ENCODE measurements at places on chromosomes 5 and 9.

DNA sequence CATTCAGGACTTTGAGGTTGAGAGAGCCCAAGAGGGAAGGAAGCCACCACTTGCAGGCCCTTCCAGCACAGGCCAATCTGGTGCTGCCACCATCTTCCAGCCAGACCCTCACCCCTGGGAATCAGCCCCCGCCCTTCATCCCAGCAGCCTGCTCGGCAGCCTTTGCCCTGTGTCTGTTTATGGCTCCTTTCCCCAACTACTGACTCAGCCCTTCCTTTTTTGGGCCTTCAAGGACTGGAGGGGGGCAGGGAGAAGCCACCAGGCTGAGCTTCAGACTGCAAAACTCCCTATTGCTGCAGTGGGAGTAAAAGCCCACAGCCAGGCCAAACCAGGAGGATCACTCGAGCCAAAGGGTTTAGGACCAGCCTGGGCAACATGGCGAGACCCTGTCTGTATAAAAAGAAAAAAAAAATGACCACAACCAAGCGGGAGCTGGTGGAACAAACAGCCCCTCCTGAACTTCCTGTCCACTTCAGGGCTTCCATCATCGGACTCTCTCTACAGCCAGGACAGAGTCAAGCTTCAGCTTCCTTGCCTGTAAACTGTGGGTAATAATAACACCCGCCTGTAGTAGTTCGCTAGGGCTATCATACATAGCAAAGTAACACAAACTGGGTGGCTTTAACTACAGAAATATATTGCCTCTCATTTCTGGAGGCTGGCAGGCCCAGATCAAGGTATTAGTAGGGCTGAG lies 85.9 kb upstream of the IL17B start:
- peak; percentile 60 for DNase-seq

DNA sequence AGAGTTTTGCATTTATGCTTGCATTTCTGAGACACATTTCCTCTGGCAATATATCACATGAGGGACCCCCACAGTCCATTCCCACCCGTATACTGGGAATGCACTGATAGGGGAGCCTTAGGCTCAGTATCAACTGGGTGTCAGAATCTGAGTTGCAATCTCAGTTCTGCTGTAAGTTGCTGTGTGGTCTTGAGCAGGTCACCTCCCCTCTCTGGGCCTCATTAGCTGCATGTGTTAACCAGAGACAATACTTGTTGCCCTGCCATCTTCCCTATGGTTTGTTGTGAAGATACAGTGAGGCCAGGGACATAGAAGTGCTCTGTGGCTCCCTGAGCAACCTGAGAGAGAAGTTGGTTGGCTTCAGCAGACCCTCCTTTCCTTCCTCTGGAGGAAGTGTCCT lies 55.7 kb upstream of the TGFBR1 start:
- no peak for DNase-seq

DNA sequence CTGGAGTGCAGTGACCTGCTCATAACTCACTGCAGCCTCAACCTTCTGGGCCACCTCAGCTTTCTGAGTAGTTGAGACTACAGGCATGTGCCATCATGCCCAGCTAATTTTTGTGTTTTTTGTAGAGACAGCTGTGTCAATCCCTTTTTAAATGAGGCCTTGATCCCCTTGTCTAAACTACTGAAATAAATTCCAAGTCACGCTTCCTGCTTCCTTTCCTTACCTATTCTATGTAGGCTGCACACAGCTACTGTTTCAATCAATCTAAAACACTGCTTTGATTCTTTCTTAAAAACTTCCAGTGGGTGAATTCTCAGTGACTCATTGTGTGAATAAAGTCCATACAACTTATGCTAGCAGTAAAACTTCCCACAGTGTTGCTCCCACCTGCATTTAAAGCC lies 2.9 kb upstream of the C7 start:
- no peak for DNase-seq

- DNase-seq, result no peak
These were observed 7.9 kb upstream of the IER5L start for GRCh38 chr9:129185991-129186390.

DNA sequence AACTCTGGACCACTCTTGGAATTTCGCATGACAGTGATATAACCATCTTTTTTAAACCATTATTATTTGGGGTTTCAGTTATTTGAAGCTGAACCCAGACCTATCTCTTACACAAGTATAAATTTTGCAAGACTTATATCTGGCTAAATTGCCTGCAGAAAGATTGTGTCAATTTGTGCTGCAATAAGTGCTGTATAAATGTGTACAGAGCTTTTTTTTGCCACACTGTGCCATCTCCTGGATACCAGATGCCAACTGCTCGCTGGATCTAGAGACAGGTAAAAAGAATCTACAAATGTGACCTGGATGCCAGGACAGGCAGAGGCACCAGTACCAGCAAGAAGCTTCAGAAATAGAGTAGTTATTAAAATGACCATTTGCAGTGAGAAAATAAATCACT lies 25.9 kb upstream of the TTC39B start:
- DNase-seq, result no peak

DNA sequence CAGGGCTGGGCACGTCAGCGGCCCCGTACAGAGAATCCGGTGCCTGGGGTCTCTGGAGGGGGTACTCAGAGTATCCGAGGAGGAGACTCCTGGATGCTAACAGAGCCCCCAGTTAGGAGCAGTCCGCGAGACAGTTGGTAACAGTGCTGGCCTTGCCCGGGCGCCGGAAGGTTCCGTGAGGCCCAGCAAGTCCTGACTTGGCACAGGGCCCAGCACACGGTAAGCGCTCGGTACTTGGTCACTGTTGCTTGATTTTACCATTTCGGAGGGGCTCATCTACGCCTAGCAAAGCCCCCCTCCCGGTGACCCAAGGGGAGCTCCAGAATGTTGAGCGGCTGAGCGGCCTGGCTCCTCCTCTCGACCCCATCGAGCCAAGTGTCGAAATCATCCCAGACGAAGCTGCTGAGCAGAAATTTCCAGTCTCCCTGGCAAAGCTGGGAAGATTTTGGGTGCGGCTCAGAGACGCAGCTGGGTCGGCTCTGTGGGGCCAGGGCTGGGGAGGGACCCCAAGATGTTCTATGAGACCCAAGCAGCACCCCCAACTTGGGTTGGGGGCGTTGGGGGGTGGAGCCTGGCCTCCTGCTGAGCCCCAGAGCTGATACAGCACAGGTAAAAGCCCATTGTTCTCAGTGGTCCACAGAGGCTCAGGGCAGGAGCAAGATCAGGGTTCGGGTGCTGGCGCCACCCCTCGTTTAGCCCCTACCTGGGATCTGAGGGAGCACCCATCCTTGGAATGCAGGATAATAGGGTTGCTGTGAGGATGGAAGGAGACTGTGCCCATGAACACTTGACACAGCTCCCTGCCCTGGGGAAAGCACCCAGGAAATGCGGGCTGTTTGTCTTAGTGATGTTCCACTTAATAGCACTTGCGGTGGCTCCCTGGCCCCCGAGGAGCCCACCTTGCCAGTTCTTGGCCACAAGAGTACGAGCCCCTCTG lies 137.2 kb downstream of the C9orf50 start:
- DNase-seq, result peak; percentile 99
